ENCODE measurements at places on chromosomes 7 and 10.

DNA sequence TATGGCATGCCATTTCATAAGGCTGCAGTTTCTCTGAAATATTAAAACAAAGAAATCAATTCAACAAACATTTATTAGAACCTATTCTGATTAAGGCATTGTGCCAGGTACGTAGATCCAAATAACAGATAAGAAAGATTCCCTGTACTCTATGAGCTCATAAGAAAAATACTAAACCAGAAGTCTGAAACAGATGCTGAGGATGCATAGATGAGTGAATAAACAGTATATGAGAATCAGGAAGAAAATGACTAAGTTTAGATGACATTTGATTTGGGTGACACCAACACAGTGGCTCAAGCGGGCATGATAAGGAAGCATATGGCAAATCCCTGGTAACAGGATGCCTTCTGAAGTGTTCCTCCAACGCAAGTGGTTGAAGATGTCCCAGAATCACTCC is 477.2 kb downstream of the PARD3 start:
- no peak for DNase-seq

DNA sequence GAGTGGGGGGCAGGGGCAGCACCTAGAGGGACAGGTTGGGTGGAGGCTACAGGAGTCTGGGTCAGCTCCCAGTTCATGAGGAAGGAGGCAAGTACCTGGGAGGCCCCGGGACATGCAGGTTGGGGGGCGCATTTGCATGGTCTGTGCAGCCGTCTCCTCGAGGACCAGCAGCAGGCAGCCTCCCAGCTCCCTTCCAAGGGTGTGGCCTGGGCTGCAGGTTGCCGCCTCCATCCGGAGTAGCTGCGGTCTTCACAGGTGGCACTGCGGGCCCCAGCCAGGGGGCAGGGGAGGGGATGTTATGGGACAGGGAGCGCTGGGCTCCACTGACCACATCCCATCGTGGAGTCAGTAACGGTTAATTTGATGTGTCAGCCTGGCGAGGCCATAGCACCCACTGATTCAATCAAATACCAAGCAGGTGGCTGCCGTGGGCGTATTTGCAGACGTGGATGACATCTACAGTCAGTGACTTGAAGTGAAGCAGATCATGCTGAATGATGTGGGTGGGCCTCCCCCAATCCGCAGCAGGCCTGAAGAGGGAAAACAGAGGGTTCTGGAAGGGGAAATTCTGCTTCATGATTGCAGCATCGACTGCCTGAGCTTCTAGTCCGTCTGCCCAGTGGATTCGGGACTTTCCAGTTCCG is 81.6 kb downstream of the PRKAG2 start:
- no peak for DNase-seq

- DNase-seq: peak; percentile 79
These were observed 62.1 kb upstream of the STEAP1B start for GRCh38 chr7:22561895-22562593.

DNA sequence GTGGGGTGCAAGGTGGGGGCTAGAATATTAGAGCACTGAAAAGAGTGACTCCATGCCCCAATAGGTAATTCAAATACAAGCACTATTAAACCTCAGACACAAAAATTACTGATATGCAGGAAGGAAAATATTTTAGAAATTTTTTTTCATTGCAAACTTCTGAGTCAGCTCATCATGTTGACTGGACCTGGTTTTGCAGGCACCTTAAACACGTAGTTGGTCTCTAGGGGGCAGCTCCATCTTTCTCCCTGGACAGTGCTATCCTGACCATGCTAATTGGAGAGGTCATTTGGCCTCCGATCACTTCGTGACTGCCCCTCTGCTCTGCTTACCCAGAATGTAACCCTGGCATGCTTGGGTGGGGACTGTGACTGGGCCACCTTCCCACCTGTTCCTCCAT is 368.4 kb upstream of the MKI67 start:
- no peak for DNase-seq

DNA sequence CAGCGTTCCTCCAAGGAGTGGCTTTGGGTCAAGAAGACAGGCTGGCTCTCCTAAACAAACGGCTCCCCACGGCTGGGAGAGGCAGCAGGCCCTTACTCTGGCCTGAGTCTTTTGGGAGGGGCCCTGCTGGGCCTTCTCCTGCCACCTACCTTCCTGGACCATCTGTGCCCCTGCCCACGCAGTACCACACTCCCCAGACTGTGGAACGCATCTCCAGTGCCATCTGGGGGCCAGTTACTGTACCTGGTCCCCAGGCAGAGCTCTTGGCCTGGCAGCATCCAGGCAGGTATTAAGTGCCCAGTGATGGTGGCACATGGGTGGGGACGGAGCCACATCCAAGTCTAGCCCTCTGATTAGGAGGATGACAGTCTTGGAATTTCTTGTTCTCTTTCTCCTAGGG is 14.4 kb downstream of the ALKBH4 start:
- DNase-seq: peak; percentile 38

DNA sequence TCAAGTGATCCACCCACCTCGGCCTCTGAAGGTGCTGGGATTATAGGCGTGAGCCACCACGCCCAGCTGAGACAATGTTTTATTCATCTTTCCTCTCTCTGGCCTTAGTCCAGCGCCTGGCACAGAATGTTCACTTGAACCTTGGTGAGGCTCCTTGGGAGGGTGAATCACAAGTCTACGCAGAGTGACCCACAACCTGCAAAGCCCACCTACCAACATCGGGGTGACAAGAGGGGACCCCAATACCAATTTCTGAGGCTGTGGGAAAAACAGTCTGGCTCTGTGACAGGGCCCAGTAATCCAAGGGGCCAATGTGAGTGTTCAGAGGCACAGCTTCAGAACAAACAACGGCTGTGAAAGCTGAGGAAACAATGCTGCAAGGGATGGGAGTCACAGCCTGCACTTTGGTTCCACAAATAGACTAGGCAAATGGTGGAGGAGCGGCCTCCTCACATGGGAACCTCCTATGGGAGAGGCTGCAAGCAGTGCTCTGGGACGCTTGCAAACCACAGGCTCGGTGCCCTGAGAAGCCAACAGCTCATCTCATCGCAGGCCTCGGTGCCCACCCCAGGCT is 5.6 kb upstream of the MALSU1 start:
- DNase-seq: no peak

DNA sequence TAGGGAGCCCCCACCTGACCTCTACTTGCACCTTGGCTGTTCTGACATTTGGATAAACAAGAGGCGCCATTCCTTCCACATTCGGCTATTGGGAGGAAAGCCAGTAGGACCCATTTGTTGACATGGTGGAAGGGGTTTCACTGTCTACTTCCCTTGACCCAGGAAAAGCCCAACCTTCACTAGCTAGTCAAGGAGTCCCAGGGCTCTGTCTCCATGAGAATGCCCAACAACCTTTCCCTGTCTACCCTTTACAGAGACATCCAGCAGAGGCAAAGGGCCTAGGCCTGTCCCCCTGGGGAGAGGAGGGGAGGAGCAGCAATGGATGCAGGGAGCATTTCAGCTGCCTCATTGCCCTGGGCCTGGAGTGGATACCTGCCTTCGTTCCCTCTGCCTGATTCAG is 136.1 kb downstream of the NEURL1 start:
- DNase-seq: no peak
